ENCODE measurements at places on chromosomes 11 and 22.

- no peak for DNase-seq
These were observed 129.7 kb downstream of the ST3GAL4 start for GRCh38 chr11:126485021-126485792.

- DNase-seq, result no peak
These were observed 61.3 kb upstream of the WNT11 start for GRCh38 chr11:76267556-76267955.

GRCh38 chr11:16603245-16603644, 135.2 kb upstream of the C11orf58 start:
- no peak for DNase-seq

DNA sequence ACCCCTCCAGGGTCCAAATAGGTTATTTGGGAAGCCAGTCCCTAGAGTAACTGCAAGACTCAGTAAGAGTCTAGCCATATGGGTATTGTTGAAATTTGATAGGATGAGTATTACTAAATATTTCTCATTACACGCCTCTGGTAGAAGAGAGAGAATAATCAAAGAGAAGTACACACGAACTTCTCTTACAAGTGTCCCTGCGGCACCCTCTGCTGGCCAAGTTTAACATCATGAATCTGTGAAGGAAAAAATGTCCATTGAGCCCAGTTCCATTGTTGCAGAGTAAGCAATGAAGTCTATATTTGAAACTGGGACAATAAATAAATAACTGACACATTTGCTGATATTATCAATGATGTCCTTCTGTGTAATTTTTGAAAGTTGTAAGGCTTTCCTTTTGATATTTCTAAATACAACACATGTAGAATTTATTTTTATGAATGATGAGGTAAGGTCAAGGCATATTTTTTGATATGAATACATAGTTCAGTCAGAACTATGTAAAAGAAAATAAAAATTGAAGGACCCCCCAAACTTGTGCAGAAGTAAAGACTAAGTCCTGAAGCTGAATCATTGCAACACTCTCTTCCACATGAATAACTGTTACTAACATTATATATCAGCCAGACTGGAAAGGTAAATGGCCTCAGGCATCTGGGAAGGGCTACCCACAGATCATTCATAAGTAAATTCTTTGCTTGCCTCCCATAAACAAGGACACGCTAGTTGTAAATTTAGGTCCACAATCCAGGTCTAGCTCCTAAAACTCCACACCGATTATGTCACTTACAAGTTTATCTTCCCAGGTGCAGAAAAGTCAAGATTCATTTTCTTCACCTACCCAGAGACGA, 10.0 kb downstream of the OR51L1 start:
- peak; percentile 62 for DNase-seq

- no peak for DNase-seq
These were observed 7.2 kb downstream of the STK33 start for GRCh38 chr11:8586805-8587204.

- DNase-seq, result no peak
These were observed 335.5 kb upstream of the CHORDC1 start for GRCh38 chr11:90558328-90558865.

GRCh38 chr11:76277298-76278175, 71.2 kb upstream of the WNT11 start:
- DNase-seq, result no peak

- DNase-seq, result no peak
These were observed 117.8 kb downstream of the CCDC81 start for GRCh38 chr11:86492370-86493010.

GRCh38 chr22:46684706-46685105, 53.3 kb downstream of the CERK start:
- DNase-seq, result no peak

DNA sequence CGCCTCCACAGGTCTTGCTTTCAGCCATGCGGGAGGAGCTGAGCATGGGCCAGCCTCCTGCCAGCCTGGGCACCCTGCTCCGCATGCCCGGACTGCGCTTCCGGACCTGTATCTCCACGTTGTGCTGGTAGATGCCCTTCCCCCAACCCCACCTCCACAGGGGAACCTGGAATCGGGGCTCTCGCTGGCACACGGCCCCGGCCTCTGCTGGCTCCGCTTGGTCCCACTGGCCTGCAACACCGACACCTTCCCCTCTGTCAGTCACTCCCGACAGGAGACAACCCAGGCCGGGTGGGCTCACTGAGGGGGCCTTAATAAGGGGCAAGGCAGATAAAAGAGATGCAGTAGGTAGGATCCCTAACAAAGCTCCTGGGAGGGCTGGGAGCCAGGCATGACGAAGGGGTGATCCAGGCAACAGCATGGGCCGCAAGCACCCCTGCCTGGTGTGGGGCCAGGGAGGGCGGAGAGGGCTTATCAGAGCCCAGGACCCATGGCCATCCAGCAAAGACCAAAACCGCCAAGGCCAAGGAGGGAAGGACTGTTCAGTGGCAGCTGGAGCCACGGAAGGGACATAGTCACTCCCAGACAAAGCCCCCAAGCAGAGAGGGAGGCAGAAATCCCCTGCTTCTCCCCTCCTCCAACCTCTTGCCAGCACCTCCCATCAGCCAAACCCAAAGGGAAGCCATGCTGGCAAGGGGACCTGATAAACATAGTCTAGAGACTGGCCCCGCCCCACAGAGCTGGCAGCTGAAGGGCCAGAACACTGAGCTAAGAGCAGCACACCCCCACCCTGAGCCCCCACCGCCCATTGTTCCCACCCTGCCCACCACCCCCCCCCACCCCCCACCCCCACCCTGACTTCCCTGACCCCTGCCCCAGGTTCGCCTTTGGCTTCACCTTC, 8.0 kb downstream of the SLC22A12 start:
- no peak for DNase-seq

- DNase-seq, result no peak
These were observed 653 bp downstream of the PCSK7 start for GRCh38 chr11:117230999-117231841.

DNA sequence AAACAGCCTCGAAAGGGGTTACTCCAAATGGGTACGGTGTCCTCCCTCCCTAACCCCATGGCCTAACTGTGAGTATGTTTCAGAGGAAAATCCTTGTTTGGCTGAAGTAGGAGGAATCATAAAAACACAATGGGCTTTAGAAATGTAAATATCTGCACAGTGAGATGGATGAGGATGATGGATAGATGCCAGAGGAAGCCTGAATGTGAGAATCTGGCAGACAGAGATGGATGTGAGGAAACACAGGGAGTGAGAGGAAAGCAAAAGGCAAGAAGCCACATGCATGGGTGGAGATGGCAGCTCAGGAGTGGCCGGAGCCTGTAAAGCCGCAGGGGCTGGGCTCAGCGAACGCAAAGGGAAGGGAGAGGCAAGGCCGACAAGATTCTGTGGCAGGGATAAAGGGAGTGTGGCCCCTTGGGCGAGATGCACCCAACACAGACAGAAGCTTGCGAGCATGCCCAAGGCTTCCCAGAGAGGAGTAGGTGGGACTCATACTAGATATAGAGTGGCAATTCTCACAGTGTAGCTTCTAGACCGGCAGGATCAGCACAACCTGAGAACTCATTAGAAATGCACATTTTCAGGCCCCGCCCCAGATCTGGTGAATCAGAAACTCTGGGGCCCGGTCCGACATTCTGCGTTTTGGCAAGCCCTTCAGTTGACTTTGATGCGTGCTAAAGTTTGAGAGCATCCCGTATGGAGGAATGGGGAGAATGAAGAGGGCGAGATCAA, 237.3 kb upstream of the CADM1 start:
- no peak for DNase-seq

GRCh38 chr22:35369996-35370395, 10.9 kb upstream of the HMOX1 start:
- no peak for DNase-seq

GRCh38 chr11:100863080-100863581, 176.0 kb downstream of the ARHGAP42 start:
- DNase-seq, result peak; percentile 19

DNA sequence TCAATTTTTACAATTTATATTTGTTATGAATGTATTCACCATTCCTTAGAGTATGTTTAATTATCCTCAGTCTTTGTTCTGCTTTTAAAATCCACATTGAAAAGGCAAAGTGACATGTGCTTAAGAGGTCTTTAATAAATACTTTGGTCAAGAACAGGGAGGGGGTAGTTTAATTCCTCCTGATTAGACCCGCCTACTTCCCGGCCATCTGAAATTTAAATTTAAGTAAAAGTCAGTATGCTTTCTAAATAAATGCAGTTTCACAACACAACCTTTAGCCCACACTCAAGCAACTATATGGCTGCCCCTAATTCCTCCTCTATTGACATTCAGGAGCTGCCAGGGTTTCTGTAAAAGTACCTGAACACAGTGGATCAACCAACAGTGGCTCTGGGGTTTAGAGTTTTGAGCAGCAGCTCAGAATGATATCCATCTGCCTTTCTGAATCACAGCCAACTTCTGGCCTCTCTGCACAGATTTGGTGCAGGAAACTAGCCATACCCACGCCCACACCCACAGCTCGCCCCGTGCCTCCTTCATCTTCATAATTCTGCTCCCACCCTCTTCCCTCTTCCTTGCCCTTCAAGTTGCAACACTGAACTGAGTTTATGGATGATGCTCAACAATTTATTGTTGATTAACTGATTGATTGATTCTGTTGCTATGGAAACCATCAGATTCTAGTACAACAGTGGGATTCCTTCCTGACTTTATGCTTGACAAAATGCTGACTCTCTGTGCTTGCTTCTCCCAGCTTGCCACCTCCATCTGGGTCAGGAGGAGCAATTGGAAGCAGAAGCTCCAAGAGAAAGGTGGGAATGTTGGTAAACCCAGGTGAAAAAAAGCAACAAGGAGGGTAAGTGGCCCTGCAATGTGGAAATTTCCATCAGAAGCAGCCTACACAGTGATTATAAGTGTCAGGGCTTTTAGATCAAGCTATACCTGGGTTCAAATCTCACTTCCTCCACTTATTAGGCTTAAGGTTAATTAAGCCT, 70.8 kb downstream of the PANX1 start:
- no peak for DNase-seq

DNA sequence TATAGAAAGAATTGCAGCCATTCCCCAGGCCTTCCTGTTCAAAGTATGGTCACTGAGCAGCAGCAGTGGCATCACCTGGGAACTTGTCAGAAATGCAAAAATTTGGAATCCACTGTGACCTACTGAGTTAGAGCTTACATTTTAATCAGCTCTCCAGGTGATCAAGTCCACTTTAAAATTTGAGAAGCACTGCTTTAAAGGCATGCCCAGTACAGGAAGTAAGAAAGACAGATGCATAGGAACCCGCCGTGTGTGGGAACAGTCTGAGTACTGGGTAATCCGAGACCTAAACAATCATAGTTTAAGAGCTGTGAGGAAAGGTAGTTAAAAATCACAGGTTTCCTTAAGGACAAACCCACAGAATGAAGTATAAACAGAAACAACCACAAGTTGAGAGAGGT, 462.4 kb downstream of the RAB38 start:
- no peak for DNase-seq

Measured in A549 (cell line).